ENCODE measurements at places on chromosomes 6 and 20.

- DNase-seq: no peak
Observed at GRCh38 chr6:47162231-47162630, 120.1 kb upstream of the ADGRF1 start.

- DNase-seq: no peak
Observed at GRCh38 chr6:118467181-118467580, 80.9 kb upstream of the PLN start.

- no peak for DNase-seq
Observed at GRCh38 chr20:44402391-44403193, 47.1 kb downstream of the HNF4A start.

- no peak for DNase-seq
Observed at GRCh38 chr6:118750143-118750542, 98.8 kb upstream of the CEP85L start.

DNA sequence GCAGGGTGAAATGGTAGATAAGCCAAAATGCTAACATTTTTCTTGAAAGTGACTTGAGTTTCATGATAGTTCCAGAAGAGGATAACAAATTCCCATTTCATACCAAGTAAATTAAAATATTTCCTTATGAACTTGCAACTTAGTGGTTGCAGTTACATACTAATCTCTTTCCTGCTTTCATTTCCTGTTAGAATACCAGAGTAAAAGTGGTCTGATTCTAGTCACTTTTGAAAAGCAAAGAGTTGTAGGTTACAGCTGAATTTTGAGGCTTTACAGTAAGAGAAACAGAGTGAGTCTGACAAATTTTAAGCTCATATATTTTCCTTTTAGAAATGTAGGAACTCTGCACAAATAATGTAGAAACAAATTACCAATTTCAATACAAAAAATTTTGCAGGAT, 117.4 kb downstream of the ZFAND3 start:
- DNase-seq: no peak

DNA sequence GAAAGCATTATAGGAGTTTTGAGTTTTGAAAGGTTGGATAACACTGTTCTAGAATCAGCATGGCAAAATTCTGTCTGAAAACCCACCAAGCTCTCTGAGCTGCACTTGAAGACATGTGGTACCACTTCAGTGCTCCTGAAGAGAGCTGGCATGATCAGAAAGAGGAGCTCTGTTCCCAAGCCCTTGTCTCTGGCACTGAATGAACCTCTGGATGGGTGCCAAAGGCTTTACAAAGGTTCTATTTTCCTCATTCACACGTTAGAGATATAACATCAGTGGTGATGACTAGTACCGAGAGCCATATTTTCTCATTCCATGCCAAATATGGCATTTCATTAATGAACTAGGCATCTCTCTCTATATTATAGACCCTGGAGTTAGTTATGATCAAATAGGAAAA, 301.8 kb upstream of the ID4 start:
- DNase-seq: no peak

GRCh38 chr20:49699200-49699992, 14.3 kb downstream of the B4GALT5 start:
- peak; percentile 78 for DNase-seq

DNA sequence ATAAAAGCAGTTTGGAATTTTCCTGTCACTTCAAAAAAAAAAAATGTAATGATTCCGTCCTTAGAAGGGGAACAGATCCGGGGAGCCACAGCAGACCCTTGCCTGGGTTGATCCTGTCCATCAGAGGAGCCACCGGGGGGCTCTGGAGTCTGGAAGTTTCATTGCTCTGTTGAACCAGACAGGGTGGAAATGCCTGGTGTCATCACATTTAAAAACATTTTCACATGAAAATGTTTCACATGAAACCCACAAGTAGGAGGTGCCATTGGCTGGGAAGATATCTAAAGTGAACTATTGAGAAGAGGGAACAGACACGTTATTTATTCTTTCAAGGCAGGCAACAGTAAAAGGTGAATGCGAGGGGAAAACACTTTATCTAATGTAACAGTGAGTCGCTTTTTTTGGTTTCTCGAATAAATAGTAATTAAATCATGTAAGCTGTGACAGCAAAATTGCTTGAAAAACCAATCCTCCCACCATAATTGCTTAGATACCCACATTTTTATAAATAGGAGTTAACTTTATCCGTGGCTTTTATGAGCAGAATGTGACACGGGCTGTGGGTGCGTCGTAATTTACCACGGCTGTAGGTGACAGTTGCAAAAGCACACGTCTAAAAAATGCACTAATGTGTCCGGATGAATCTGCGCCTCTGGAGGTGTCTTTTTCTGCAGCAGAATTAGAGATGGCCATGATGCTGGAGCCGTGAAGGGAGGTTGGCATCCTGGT, 323.4 kb downstream of the TAF4 start:
- DNase-seq: no peak

GRCh38 chr20:41406353-41406752, 39.7 kb upstream of the EMILIN3 start:
- DNase-seq: no peak

- no peak for DNase-seq
Observed at GRCh38 chr6:85986681-85987080, 344.0 kb upstream of the SYNCRIP start.

- DNase-seq: peak; percentile 79
Observed at GRCh38 chr6:28281288-28282064, at the start of gene PGBD1. PGBD1 (plus strand) TSS chr6:28281572; CDS start chr6:28283814, 2,242 bp downstream.

DNA sequence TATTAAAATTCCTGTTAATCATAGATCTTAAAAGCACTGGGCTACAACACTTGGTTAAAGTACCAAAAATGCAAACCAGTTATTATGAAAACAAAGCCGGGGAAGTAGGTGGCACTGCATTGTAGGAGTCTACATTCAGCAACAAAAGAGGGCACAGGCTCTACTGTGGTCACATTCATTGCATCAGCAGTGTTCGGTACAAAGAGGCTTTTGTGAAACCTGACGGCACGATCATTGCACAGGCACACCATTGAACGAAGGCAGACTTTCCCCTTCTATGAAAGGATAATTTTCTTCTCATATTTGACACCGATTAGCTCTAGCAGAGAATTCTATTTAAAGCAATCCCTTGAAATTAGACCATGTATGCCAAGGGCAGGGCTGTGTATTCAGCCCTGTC, 44.6 kb upstream of the AGPAT4 start:
- no peak for DNase-seq

DNA sequence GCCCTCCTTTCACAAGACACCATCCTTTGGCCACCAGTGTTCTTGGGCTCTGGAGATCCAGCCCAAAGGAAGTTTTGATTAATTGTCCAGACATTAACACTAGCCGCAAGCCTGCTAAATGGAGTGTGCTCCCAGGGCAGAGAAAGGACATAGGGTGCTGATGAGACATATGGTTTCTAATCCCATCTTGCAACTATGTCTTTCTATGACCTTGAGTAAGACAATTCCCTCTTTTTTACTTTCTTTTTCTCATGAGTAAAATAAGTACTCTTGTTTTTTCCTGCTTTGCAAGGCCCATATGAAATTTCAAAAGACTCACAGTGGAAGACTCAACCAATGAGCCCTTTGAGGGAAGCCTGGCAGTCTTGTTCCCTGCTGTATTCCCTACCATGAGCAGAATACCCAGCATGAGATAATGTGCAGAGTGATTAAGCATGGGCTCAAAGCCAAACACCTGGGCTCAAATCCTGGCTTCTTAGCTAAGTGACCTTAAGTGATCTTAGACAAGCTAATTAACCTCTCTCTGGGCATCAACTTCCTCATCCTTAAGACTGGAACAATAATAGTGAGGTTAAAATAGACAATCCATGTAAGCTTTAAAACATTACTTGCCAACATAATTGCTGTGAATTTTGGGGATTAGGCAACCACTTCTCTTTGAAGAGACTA, at the start of gene WFDC10B:
TSS of gene WFDC10B (minus strand) at position 51 of the 669 bp plus-strand sequence. CDS start 19,027 bp downstream, outside the sequence.
- DNase-seq: no peak

GRCh38 chr20:52226370-52226769, 34.8 kb upstream of the ZFP64 start:
- no peak for DNase-seq

DNA sequence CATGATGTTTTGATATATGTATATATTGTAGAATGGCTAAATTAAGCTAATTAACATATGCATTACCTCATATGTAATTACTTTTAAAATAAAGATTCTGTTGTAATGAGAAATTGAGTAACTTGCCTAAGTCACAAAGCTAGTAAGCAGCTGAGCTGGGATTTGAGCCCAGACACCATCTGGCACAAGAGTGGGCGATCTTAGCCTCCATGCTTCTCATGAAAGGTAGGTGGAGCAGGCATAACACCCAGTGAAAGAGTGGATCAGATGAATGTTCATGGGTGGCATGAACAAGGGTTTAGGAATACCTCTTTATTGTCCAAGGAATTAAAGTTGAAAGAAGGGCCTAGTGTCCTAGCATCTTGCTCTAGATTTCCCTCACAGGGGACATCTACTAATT, 365.4 kb downstream of the TFAP2B start:
- no peak for DNase-seq

GRCh38 chr20:34215711-34216381, 25.4 kb upstream of the ASIP start:
- DNase-seq: peak; percentile 78

DNA sequence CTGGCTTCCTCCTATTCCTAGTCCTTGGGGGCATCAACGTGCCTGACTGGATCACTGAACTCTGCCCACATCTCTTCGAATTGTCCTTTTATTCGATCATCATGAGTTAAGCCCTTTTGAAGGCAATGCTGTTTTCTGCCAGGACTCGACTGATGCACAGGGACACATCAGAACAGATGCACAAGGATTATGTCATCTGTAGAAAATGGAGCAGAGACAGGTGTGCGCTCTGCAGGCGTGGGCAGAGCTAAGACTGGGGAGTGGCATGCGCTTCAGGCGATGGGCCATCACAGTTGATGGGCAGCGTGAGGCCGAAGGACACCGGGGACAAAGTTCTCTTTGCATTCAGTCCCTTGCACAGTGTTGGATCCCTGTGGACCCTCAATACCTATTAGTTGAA, 13.1 kb downstream of the GABRR1 start:
- DNase-seq: no peak

DNA sequence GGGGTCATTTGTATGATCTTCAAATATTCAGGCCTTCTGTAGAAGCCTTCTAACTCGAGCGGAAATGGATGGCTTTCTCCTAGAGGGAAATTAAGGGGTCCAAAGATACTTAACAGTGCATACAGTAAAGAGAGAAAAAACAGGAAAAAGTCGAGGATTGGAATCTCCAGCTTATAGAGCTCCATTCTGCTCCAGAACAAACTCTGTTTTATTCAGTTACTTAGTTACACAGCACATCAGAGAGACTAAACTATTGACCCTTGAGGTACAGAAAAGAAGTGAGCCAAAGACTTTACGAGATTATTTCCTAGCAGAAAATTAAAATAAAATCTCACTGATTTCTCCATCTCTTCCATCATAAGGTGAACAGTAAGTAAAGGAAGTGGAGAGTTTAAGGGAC, 43.8 kb upstream of the DSE start:
- DNase-seq: no peak

DNA sequence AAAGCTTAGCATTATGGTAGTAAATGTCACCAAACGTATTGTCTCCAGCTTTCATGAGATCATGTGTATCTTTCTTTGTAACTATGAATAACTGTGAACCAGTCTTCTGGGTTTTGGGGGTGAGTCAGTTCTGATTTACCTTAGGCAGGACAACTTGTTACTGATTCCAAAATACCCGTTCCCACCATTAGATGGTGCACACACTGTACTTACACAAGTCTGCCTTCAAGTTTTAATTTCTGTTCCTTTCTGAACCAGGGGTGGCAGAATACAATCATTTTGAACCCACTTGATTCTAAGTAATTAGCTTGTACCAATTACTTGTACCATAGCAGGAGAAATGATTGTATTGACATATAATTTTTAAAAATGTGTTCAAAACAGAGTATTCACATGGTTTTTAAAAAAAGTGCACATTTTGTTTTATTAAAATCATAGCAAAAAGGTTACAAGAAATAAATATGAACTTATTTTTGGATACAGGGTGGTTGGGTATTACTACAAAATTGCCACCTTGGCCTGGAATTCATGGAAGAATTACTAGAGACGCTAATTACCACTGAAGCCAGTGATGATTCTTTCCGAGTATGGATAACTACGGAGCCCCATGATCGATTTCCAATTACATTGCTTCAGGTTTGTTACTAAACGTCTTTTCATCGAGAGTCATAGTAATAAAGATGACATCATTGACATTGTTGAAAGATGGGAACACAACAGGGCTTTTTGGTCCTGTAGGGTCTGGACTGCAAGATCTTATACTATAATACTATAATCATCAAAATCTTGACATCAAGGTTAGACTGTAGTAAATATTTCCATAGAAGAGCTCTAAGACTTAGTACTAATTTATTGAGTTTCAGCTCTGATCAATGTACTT, 75.2 kb upstream of the GLP1R start:
- DNase-seq: peak; percentile 48

GRCh38 chr20:23331450-23332350, 18.9 kb upstream of the NXT1 start:
- DNase-seq: no peak

DNA sequence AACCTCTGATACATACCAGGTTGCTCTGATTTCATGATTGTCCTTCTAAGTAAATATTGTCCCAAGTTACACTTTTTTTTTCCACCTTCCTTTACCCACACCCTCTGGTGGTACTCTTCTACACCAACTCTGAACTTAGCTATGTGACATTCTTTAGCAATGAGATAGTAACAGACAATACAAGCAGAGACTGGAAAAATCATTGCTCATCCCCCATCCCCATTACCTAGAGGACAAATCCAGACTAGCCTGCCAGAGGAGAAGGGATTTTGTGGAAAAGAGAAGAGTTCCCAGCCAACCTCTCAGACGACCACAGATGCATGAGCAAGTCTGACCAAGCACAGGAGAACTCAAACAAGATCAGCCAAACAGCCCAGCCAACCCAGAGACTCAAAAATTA, 32.8 kb upstream of the TFAP2B start:
- DNase-seq: no peak

DNA sequence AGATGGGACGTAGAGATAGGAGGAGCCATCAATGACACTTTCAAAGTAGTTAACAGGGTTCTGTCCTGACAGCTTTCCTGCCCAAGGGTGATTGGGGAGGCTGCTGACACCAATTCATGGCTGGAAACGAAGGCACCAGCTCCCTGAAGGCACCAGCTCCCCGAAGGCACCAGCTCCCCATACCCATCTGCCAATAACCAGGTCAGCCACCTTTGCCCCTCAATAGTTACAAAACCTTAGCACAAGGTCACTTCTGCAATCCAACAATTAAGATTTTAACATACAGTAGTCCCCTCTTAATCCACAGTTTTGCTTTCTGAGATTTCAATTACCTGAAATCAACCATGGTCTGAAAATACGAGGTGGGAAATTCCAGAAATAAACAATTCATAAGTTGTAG, 51.7 kb downstream of the ELOVL5 start:
- no peak for DNase-seq

- DNase-seq: peak; percentile 10
Observed at GRCh38 chr6:75273009-75273408, 11.6 kb downstream of the TMEM30A start.

DNA sequence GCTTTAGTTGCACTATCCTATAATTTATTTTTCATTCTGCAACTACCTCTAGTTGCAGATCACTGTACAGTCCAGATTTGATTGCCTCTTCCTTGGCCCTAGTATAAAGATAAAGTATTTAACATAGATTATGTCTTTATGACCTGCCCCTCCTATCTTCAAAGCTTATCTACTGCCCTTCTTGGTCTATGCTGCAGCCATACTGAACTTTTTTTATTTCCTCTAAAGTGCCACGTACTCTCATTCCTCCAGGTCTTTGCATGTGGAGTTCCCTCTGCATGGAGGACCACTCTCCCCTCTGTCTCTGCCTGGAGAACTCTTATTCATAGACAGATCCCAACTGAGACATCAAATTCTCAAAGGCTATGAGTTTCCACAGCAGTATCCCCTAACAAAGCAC, 168.0 kb downstream of the PTPRK start:
- no peak for DNase-seq
